AG08395 (cell line): ENCODE measurements at places on chromosomes 16 and 17.

GRCh38 chr16:84508502-84508901 lies 4.0 kb upstream of the MEAK7 start:
- DNase-seq, result no peak

DNA sequence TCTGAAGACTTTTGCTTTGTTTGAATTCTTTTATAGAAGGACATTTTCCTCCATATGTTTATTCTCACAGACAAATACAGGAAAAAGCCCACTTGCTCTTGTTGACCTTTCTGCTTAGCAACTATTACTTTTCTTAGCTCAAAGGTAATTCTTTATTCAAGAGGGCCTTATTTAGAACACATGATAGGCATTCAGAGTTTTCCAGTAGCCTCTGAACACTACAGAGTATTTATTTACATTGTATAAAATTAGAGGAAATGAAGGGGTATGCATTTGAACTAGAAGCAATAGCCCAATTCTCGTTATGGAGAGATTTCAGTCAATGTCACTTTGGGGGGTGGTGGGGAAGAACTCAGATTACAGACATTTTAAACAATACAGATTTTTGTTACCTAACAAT lies 581.7 kb downstream of the KCNJ2 start:
- DNase-seq, result no peak

DNA sequence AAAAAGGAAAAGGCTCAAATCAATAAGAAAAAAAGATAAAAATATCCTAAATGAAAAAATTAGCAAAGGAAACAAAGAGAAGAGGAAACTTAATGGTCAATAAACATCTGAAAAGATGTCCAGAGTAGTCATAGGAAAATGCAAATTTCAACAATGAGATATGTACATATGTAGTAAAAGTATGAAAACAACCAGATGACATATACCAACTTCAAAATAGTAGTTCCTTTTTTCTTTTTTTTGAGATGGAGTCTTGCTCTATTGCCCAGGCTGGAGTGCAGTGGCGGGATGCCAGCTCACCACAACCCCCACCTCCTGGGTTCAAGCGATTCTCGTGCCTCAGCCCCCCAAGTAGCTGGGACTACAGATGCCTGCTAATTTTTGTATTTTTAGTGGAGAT lies 21.7 kb upstream of the NFAT5 start:
- DNase-seq, result no peak

- no peak for DNase-seq
Measured at GRCh38 chr17:33124871-33125551, 133.4 kb downstream of the SPACA3 start.

DNA sequence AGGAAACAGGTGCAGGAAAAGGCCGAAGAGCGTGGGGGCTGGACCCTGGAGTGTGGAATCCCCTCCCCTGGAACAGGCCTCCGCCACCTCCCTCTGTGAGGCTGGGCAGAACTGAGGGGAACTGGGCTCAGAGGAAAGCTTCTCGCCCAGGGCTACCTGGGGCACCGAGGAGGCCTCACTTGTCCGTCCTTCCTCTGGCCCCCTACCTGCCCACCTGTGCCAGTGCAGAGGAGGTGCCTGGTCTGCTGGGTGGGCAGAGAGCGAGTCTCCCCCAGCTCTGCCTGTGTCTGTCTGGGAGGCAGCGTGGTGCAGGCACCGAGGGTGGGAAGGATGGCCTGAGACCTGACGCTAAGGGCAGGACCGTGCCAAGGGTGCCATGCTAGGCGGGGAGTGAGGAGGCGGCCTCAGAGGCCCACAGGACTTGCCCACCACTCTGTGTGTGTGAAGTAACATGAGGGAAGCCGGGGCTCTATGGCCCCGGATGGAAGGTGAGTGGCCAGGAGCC lies 42.2 kb downstream of the ZFPM1 start:
- DNase-seq, result no peak

GRCh38 chr17:57852092-57852954 lies 2.5 kb upstream of the MRPS23 start:
- DNase-seq, result no peak

DNA sequence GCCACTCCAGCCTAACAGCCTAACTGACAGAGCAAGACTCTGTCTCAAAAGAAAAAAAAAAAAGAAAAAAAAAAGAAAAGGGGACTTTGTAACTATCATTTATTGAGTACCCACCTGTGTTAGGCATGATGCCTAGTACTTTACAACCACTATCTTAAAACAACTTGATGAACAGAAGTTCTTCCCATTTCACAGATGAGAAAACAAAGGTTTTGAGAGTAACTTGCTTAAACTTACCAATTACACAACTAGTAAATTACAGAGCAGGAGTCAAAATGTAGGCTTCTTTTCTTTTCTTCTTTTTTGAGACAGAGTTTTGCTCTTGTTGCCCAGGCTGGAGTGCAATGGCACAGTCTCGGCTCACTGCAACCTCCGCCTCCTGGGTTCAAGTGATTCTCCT lies 96.8 kb upstream of the CORO6 start:
- DNase-seq, result no peak

DNA sequence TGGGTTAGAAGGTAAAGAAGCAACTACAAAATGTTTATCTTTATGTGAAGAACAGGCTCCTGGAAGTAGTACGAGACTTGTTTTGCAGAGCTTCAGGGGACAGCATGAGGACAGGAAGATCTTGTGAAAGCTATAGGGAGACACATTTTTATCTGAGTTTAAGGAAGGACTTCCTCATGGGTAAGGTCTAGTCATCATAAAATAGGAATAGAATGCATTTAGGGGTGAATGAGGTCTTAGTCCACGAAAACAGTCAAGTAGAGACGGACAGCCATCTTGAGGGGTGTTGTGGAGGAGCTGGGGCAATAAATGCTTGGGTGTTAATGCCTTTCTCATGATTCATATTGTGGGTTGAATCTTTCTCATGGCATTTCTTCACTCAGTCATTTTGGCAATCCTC lies 24.3 kb downstream of the KCNJ16 start:
- DNase-seq, result no peak

DNA sequence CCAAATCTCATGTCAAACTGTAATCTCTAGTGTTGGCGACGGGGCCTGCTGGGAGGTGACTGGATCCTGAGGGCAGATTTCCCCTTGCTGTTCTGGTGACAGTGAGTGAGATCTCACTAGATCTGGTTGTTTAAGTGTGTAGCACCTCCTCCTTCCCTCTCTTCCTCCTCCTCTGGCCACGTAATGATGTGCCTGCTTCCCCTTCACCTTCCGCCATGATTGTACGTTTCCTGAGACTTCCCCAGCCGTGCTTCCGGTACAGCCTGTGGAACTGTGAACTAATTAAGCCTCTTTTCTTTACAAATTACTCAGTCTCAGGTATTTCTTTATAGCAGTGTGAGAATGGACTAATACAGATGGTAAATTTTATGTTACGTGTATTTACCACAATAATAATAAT lies 49.2 kb downstream of the METTL16 start:
- DNase-seq, result no peak

- DNase-seq, result peak; percentile 15
Measured at GRCh38 chr17:56604691-56605290, 11.3 kb downstream of the NOG start.

DNA sequence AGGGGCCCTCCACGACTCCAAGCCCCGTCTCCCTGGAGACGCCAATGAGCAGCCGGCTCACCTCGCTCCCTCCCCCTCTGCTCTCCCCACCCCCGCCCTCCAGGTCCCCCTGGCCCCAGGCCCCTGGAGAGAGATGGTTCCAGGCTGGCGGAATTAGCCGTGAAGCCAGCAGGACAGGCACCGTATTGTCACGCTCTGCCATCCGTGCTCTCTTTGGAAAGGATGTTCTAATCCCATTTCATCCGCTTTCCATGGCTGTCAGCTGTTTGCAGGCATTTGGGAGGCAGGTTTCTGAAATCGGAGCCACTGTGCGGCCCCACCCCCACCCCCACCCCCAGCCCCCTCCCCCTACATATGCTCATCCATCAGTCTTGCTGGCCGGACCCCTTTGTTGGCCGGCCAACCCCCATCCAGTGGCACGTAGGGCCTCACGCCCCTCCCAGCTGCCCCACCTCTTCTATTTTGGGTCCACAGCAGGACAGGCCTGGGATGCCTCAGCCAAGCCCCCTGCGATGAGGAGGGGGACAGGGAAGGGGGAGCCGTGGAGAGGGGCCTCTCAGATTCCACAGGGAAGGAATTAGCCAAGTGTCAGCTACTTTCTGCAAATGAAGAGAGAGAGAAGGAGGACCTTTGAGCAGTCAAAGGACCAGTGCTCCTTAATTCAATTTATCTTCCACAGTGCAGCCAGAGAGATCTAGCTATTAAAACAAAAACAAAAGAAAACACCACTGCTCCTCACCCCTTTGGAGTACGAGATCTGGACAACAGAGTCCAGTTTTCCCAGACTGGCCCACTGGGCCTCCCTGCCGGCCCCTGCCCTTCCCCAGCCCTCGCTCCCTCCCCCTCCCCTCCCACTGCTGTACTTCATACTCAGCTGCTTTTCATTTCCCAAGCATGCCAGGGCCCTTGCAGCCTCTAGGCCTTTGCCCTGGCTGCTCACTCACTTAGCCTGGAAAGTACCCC lies 30.7 kb downstream of the SDK2 start:
- no peak for DNase-seq

- DNase-seq, result no peak
Measured at GRCh38 chr16:50547340-50548124, 664 bp upstream of the NKD1 start.

- DNase-seq, result no peak
Measured at GRCh38 chr17:53628011-53628410, 194.7 kb upstream of the KIF2B start.

DNA sequence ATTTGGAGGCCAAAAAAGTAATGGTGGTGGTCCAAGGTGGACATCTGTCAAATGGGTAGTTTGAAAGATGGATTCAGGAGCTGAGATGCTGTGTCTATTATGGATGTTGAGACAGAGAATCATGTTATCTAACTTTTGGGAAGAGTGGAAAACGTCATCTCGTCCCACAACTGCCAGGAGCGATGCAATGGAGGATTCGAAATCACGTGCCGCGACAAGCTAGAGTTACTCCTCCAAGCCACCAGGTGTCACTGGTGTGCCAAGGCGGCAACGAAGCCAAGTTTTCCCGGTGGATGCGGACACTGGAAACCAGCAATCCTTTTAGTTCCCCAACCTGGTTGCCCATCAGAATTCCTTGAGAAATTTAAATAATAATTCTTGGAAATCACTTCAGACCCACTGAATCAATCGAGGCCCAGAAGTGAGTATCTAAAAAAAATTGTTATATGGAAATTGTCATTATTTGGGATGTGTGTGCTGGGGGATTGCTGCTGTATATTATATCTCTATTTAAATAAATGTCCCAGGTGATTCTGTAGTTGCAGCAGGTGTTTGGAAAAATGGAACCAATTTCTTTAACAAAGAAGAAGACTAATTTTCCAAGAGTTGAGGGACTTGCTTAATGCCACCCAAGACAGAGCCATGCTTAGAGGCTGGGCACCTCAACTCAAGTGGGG lies 206.1 kb downstream of the HAPSTR1 start:
- DNase-seq, result no peak

DNA sequence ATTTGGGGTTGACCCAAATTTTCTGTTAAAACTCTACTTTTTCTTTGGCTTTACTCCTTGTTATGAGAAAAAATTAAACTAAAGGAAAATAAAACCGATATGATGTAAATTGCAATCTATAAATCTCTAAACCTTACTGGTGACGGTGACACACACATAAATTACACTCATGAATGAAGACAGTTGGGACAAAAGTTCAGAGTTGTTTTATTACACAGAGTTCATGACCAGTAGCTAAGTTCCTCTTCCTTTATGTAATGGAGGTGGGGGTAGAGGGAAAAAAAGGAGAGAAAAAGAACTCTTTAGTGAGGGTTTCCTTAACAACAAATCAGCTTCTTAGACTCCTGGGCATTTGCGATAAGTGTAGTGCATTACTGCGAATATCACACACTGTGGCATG lies 220.7 kb downstream of the KCNJ2 start:
- DNase-seq, result no peak

DNA sequence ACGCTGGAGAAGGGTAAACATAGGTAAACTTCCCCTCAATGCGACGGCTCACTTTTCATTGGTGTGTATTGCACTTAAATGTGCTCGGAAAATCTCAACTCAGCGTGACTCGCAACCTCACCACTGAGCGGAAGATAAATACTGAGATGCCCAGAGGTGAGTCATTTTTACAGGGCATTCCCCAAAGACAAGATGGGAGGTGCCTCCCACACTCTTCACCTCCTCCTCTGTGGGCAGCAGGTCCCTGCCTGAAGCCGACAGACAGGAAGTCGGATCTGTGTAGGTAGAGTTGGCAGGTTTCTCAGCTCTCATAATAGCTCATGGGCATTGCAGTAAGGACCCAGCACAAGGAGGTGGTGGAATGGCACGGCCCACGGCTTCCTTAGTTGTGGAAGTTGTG lies 274.6 kb upstream of the HSBP1 start:
- DNase-seq, result peak; percentile 25

GRCh38 chr17:76032073-76032779 lies 5.1 kb upstream of the EVPL start:
- no peak for DNase-seq

GRCh38 chr17:70869402-70870085 lies 700.2 kb downstream of the KCNJ2 start:
- DNase-seq, result no peak

DNA sequence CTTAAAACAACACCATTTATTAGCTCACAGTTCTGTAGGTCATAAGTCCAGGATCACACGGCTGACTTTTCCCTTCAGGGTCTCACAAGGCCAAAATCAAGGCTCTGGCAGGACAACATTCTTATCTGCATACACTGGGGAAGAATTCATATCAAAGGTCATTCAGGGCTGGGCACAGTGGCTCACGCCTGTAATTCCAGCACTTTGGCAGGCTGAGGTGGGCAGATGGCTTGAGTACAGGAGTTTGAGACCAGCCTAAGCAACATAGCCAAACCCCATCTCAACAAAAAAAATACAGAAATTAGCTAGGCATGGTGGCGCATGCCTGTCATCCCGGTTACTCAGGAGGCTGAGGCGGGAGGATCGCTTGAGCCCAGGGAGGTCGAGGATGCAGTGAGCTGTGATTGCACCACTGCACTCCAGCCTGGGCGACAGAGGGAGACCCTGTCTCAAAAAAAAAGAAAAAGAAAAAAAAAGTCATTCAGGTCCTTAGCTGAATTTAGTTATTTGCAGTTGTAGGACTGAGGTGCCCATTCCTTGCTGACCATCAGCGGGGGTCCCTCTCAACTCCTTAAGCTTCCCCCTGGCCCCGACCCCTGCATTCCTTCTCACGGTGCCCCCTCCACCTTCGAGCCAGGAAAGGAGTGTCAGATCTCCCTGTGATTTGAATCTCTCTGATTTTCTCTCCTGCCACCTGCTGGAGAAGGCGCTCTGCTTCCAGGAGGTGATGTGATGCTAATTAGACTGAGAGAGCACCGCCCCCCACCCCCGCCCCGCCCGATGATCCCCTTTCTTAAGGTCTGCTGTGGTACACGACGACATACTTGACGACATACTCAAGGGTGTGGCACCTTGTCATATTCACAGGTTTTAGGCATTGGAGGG lies 91.8 kb upstream of the CLEC18A start:
- DNase-seq, result no peak
